ENCODE measurements at places on chromosomes 5 and 9.

GRCh38 chr5:103411711-103412110 lies 150.9 kb downstream of the NUDT12 start:
- DNase-seq = no peak

GRCh38 chr9:82810915-82811314 lies 252.0 kb downstream of the RASEF start:
- DNase-seq = no peak

GRCh38 chr5:131581702-131582101 lies 53.3 kb downstream of the RAPGEF6 start:
- DNase-seq = no peak

DNA sequence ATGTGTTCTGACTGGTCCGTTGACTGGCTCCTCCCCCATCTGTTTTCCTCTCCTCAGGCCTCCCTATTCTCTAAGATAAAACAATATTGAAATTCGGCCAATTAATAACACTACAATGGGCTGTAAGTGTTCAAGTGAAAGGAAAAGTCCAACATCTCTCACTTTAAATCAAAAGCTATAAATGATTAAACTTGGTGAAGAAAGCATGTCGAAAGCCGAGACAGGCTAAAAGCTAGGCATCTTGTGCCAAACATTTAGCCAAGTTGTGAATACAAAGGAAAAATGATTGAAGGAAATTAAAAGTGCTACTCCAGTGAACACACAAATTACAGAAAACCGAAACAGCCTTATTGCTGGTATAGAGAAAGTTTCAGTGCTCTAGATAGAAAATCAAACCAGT lies 310.6 kb downstream of the SPOCK1 start:
- DNase-seq = no peak

DNA sequence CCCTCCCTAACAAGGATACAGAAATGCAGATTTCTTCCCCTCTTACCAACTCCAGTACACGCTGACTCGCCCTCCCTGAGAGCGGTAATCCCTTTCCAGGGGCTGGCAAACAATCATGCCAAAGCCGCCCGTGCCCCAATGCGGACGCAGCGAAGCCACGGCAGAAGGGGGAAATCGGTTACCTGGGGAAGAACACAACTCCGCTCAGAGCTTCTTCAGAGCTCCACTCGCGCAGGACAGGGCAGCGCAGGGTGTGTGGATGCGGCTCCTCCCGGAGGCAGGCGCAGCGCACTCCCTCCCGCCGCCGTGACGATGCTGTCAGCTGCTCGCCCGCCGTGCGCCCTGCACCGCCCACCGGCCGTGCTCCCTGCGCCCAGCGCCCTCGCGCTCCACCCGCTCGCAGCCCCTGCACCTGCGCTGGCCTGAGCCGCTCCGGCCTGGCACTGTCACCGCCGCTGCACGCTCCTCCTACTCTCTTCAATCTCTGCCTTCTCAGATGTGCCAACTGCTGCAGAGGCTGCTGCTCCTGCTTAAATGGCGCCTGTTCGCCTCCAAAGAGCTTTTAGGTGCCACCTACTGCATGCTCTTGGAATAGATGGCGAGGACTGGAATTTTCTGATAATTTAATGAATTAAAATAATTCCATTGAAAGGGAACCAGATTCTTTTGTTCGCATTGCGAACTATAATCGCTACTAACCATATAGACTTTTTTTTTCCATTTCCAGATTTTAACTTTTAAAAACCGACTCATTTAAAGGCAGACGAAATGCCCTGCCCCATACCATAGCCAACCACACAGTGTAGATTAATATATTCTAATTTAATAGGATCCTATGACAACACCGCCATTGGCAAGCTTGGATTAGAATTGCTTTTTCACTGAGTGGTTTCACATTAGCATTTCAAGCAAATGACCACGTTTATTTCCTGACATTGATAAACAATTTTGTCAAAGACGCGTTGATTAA lies at the start of gene DIRAS2:
DIRAS2 (minus strand) TSS at position 255 of the 970 bp plus-strand sequence. CDS start 28,997 bp downstream, outside the sequence.
- DNase-seq = peak; percentile 58

DNA sequence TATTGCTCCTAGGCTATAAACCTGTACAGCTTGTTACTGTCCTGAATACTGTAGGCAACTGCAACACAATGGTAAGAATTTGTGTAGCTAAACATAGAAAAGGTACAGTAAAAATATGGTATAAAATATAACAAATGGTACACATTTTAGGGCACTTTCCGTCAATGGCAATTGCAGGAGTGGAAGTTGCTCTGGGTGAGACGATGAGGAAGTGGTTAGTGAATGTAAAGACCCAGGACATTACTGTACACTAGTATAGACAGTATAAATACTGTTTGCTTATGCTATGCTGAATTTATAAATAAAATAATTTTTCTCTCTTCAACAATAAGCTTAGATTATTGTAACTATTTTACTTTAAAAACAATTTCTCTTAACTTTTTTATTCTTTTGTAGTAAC lies 15.6 kb upstream of the ADRB2 start:
- DNase-seq = no peak

- no peak for DNase-seq
Observed at GRCh38 chr5:54049963-54050362, 260.4 kb downstream of the ARL15 start.

GRCh38 chr9:75938946-75939345 lies 48.5 kb downstream of the PCSK5 start:
- no peak for DNase-seq

DNA sequence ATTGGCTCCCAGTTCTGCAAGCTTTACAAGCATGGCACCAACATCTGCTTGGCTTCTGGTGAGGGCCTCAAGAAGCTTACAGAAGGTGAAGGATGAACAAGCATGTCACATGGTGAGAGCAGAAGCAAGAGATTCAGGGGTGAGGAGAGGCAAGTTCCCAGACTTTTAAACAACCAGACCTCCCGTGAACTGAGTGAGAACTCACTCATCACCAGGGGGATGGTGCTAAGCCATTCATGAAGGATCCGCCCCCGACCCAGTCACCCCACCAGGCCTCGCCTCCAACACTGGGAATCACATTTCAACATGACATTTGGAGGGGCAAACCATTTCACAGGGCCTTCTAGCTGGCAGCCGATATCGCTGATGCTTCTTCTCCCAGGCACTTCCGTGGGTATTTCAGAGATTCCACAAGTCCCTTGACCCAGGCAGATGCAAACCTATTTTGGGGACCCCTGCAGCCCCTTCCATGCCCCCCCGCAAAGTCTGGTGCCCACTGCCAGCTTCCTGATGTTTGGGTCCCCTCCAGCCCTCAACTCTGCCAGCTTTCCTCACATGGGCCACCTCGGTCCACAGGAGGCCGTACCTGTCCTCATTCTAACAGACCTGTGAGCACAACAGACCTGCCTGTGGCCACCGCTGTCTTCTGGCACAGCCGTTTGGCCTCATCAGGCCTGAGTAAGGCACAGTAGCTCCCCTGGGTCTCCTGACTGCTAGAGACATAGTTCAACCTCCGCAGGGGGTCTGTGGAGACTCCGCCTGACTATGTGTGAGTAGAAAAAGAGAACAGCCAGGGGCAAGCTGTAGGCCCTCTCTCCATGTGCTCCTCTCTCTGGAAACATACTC lies 60.7 kb upstream of the ANGPTL2 start:
- no peak for DNase-seq

DNA sequence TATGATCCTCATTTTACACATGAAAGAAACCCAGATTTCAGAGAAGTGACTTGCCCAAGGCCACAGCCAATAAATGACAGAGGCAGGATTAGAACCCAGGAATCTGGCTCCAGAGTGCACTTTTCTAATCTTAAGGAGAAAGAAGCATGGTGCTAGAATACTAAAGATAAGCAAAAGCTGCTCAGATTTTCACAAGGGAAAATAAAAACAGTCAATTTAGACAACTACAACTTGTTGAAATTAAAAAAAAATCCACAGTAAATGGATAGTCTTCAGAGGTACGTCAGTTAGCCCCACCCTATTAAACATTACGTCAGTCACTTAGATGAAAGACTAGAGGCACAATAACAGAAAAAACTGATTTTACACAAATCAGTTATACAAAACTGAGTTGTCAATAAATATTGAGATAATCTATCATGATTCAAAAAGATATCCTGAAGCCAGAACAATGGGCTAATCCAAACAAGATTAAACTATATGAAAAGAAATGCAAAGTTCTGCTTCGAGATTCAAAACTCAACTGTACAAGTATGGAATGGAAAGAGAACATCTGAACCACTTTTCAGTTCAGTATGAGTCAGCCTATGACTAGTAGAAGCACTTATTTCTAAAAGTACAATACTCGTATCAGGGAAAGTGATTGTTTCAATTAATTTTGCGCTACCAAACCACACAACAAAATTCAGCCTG lies 9.3 kb downstream of the TMEM245 start:
- no peak for DNase-seq

- no peak for DNase-seq
Observed at GRCh38 chr9:93115486-93116071, 18.5 kb downstream of the NINJ1 start.

GRCh38 chr5:50684721-50685120 lies 18.3 kb downstream of the PARP8 start:
- no peak for DNase-seq

DNA sequence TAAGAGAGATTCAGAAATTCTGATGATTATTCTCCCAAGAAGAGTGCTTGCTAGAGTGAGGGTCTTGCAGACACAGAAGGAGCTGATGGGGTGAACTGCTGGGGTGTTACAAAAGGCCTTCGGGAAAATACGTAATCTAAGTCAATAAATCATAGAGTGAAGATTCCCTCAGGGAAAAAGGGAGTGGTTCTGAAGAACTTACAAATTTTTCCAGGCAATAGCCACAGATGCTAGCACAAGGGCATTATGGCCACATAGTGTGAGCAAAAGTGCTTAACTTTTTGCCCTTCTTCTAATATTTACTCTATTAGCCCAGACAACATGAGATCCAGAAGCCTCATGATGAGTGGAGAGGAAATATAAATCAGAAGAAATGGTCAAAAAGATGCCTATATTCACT lies 137.3 kb downstream of the TMC1 start:
- DNase-seq = no peak

DNA sequence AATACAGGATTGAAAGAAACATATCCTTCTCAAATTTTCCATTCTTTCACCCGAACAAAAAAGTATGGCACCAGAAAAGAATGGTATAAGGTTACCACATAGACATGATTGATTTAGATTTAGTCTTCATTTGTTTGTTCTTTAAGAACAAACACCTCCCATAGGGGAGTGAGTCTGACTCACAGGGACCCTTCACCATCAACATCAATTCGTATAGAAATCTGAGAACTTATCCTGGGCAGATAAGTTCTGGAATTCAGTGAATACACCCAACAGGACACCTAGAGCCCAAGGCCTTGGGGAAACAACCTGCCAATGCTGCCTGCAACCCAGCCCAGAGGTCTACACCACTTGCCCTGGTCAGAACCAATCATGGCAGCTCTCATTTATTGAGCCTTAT lies 46.2 kb downstream of the LHFPL2 start:
- no peak for DNase-seq

GRCh38 chr9:96158909-96159575 lies 142.9 kb downstream of the HSD17B3 start:
- DNase-seq = no peak

DNA sequence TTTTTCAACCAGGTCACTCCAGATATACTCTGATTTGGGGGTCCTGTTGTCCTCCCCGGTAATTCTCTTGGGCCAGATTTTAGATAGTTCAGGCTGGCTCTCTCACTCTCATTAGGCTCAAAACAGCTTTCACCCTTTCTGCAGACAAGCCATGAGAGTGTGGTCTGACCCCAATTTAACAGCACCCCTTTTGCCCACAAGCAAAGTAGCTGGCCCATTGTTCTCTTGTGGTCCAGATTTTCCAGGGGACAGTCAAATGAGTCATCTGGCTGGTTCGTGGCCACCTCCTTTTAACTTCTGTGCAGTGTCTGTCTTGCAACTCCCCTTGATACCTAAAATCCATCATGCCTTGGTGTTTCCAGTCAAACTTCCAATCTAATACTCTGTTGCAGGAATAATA lies 16.5 kb downstream of the BHMT2 start:
- DNase-seq = no peak

GRCh38 chr5:68224509-68225187 lies 9.1 kb downstream of the PIK3R1 start:
- DNase-seq = no peak

DNA sequence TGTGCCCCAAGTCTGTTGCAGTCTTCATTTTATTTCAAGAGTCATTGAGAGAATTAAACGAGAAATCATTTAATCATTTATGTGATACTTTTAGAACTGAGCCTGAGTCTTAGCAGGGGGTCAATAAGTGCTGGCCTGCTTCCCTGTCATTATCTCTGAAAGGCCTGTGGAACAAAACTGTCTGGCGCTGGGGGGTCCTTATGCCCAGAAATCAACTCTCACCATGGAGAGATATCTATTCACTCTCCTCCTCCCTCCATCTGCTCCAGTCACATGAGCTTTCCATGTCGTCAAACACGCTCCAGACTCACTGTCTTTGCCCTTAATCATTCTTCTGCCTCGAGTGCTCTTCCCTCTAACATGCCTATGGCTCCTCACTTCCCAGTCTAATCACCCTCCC lies 136.8 kb downstream of the ESM1 start:
- DNase-seq = no peak

DNA sequence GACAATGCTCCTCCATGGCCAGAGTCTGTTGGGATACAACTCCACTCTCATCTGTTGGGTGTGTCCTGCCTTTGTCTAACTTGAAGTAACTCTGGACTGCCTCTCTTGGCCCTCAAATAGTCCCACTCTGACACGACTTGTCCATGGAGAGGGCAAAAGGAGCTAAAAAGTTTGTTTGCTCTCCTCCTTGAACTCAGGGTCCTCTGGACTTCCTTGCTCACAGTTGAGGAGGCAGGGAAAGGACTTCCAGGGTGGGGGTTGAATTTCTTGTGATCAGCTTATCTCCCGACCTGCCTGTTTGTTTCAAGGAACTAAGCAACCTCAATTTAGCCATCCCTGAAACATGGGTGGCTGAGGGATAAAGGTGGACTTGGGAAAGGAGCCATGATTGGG lies 11.7 kb downstream of the DNAJB5 start:
- DNase-seq = no peak

- no peak for DNase-seq
Observed at GRCh38 chr5:41629897-41630296, 119.5 kb upstream of the PLCXD3 start.

- no peak for DNase-seq
Observed at GRCh38 chr5:91106842-91107511, 276.1 kb downstream of the ARRDC3 start.

DNA sequence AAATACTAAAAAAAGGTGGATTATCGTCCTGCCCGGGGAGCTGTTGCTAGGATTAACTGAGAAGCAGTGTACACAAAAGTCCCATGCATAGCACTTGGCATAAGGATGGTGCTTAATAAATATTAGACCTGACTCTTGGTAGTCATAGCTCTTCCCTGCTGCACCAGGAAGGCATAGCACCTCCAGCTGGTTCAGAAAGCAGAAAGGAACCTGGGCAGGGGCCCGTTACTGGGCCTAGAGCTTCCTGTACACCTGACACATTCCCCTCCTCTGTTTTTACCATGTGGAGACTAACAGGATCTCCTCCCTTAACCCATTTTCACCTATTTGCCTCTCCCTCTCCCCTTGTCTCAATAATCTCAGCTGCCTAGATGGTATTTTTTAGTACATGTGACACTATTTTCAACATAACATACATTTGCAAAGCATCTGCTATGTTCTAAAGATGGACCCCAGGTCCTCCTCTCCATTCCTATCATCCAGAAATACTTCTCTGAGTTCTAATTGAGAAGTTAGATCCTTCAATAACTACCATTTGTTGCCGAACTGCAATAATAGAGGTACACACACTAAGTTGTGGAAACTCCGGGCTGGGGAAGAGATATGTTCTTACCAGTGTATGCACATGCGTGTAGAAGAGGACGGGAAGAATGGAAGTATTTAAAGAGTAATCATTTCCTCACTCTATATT lies 3.2 kb upstream of the ANP32B start:
- no peak for DNase-seq
